T-helper 2 cell (primary cell): ENCODE measurements at places on chromosomes 6 and 20.

DNA sequence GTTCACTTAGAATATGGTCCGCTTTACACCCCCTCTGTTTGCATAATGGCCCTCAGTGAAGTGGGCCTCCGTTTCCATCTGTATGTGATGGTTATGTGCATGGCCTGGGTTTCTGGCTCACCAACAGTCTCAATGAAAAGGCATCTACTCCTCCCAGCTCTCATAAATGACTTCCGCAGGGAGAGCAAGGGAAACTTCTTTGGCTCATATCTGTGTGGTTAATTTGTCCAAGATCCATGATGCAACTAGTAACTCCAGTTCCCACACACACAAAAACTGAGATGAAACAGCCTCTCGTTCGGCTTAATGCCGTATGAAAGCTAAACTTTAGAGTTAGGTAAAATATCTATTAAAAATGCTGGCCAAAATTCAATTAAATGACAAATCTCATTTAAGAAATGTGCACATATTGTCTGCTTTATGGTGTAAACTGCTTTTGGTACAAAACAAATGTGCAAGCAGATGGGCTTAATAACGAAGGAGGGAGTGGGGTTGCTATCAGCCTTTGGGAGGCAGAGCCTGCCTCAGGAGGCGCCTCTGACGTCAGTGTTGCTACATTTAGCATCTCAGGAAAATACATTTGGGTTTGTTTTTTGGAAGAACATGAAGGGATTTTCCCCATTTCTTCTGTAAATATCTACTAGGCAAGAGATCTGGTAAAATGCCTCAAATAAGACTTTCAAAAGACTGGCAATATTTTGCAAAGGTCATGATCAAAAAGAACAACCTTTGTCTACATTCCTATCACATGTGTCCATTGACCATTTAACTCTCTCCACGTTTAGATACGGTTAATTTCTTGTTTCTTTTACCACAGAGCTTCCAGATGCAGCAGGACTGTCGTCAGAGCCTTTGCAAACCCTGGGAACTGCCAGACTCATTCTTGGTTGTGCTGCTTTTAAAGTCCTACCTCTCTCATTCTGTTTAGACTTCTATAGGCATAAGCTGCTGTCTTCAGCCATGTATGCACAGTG, 96.8 kb downstream of the ARMC2 start:
- DNase-seq, result no peak

DNA sequence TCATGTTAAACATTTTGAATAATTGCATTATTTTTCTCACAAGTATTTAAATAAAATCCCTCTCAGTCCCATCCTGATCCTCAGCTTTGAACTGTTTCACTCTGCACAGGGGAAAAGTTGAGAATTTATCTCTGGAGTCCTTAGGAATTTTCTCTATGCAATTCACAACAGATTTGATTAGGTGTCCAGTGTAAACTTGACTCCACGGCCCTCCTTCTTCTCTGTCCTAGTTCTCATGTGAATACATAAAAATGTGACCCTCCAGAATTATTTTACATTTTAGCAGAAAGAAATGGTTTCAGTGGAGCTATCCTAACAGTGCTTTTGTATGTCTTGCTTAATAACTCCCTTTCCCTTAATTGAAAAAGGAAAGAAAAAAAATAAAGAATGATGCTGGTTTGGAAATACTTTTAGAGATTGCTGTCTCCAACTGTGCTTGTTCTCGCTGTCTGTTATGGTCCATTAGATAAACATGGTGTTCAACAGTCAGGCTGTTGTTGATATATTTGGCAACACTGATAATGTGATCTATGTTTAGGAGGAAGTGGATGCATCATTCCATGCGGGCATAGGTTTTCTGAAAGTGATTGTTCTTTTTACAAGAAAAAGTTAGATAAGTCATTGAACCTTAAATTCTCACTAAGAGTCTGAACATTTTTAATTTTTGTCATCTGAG, 599.4 kb upstream of the CITED2 start:
- DNase-seq, result no peak

- no peak for DNase-seq
Observed at GRCh38 chr6:158002249-158002950, 20.7 kb downstream of the SYNJ2 start.

GRCh38 chr6:13486679-13487121, 700 bp downstream of the GFOD1 start:
- no peak for DNase-seq

- peak; percentile 68 for DNase-seq
Observed at GRCh38 chr6:73523434-73524123, 2.7 kb upstream of the EEF1A1 start.

GRCh38 chr20:41364236-41364855, 2.3 kb downstream of the EMILIN3 start:
- no peak for DNase-seq

GRCh38 chr6:169452117-169452868, 198.6 kb upstream of the THBS2 start:
- no peak for DNase-seq

GRCh38 chr20:48098099-48098498, 312.8 kb upstream of the SULF2 start:
- DNase-seq, result no peak

- DNase-seq, result no peak
Observed at GRCh38 chr20:1326031-1326930, 2.7 kb downstream of the SDCBP2 start.

DNA sequence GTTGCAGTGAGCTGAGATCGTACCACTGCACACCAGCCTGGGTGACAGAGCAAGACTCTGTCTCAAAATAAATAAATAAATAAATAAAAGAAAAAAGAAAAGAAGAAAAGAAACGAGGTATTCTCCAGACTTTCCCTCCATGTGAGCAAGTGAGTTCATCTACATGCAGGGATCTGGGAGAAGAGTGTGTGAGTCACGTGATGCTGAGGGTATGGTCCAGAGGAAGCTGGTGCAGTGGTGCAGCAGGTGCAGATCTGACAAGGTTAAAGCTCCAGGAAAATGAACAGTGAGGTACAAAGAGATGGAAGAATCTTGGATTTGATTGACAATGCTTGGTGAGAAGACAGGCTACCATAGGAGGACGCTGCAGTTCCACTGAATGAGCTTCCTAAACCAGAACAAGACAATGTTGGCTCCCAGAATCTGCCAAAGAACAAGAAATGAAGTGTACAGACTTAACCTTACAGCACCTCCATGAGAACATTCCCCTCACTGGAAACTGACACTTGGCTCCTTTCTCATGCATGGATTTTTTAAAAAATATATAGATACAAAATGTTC, 79.5 kb upstream of the BTBD3 start:
- DNase-seq, result no peak

GRCh38 chr6:158536084-158536890, 23.6 kb upstream of the TMEM181 start:
- DNase-seq, result peak; percentile 54

DNA sequence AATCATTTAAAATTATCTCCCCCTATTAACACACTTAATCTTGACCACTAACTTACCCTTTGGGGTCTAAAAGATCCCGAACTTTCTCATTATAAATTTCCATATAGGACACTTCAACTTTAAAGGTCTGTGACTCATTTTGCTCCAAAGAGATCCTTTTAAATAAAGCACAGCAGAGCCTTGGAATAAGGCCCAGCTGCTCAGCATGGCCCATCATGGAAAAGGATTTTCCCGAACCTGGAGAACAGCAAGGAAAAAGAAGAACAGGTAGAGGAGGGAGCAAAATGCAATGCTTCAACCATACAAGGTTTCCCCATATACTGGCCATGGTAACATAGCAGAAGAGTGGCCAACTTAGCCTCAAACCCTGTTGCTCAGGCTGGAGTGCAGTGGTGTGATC, 132.1 kb downstream of the KIF13A start:
- DNase-seq, result no peak

GRCh38 chr20:40663991-40664880, 24.8 kb downstream of the MAFB start:
- no peak for DNase-seq

- DNase-seq, result no peak
Observed at GRCh38 chr6:3228046-3228671, 706 bp upstream of the TUBB2B start.

DNA sequence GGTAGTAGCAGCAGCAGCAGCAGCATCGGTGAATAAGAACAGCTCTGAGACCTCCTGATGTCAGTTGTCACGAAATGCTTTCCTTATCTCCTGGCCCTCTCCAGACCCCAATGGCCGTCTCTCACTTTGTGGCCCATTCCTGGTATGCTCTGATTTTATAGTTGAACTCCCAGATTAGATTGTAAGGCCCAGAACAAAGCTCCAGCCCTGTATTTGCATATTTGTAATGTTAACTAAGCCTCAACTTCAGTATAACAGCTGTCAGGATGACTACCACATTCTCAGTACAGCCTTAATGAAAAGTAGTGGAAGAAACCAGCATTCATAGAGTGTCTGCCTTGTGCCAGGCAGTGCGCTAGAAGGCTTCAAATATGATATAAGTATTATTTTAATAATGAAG, 180.9 kb downstream of the SASH1 start:
- no peak for DNase-seq

DNA sequence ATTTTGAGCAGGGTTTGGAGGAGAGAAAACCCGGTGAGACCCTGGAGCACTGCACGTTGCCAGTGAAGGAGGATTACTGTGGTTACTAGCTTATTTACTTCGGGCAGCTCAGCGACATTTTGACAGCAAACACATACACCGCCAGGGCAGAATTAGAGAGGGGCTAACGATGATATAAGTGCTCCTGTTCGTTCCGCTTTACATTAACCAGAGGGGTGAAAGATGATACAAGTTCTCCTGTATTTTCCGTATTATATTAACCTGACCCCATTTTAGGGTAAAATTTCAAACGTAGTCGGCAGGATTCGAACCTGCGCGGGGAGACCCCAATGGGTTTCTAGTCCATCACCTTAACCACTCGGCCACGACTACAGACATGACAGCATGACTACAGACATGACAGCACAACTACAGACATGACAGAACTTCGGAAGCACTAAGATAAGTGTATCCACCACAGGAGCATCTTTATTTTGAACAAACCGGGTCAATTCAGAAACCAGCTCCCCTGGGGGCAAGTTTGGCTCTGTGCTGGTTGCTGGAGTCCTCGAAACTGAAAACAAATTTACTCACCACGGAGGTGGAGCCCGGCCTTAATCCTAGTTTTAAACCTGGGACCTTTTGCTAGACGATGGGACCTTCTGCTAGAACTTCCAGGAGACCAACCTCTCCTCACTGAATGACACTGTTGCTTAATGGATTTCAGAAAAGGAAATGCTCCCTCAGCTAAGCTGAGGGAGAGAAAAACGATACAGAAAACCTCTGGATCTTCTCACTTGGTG, 80.4 kb upstream of the ZNF184 start:
- DNase-seq, result no peak

DNA sequence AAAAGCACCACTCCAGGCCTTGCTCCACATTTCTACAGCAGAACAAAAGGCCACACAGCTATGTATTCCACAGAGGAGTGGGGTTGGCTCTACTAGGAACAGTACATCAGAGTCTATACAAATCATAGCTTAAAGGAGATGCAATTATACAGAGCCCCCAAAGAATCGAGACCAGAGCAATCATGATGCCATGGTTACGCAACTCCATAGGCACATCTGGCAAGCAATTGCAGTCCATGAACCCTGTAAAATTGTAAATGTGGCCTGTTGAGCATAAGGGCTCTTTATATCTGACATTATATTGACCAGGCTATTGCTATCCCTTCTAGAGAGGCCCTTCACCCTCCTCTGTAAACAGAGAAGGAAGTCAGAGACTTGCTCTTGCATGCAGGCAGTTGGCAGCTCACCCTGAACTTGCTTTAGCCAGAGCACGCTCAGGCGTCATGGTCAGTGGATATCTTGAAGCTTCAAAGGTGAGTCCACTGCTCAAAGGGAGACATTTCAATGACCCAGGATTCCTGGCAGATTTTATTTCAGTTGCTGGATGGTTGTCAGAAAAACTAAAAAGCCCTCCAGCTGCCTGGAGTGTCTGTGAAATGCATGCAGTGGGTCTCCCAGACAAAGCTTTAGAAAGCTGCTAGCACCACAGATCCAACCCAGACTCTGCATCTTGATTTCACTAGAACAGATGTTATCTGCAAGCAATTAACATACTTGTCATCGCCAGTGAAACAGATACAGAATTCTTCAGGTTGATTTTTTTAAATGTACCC, 357.2 kb downstream of the CENPW start:
- DNase-seq, result no peak

DNA sequence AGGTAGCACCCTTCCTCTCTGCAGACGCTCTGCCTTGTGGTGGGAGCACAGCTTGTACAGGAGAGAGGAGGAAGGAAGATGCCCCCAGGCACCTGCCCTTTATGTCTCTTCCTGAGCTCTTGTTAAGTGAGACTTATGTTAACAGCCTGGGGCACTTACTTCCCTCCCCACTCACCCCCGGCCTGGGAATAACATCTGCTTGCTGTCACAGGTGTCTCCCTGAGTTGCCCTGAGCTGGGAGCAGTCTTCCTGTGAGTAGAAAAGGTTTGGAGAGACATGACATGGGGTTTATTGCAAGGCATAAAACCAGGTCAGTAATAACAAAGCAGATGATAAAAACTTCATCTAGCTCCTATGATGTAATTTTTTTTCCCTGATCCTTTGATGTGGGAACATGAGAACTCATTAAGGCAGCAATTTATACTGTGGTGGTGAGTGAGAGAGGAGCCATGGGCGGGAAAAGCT, 1.9 kb downstream of the SSTR4 start:
- no peak for DNase-seq

GRCh38 chr6:11006061-11006460, 38.0 kb downstream of the ELOVL2 start:
- DNase-seq, result no peak

DNA sequence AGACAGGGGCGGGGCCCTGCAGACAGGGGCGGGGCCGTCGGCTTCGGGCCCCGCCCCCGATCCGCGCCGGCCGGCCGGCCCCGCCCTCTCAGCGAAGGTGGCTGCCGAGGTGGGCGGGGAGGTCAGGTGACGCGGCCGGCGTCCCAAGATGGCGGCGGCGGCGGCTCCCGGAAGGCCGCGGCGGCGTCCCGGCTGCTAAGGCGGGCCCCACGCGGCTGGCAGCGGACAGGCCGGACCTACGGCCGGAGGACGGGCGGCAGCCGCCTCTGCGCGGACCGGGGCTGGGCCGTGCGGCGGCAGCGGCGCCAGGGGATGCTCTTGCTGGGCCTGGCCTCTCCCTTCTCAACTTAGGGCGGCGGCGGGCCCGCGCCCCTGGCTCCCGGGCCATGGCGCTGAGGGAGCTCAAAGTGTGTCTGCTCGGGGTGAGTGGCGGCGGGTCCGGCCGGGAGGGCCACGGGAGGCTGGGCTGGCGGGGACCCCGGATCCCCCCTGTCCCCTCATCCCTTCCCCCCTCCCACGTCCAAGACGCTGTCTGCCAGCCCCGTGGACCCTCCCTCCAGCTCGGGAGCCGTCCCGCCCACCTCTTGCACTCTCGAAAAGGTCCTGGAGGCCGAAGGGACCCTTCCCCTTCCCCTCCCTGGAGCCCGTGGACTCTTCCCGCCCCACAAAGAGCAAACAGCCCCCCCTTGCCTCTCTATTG, at the start of gene RAB22A:
TSS of gene RAB22A (plus strand) at position 125 of the 700 bp plus-strand sequence. CDS start at position 387, 262 bp downstream.
- peak; percentile 75 for DNase-seq

DNA sequence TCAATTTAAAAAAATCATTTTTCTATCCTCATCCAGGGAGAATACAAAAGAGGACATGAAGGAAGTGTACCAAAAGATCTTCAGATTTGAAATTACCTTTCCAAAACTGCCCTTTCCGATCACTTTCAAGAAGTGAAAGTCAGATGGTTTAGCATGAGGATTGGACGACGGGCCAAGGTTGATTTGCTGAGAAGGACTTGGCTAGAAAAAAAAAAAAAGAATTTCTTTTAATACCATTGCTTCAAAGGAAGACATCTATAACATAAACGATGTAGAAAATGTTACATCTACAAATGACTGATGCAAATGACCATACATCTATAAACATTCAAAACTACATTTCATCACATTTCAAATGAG, 120.9 kb upstream of the SLC2A12 start:
- no peak for DNase-seq
